ENCODE measurements at places on chromosomes 16 and 17.

DNA sequence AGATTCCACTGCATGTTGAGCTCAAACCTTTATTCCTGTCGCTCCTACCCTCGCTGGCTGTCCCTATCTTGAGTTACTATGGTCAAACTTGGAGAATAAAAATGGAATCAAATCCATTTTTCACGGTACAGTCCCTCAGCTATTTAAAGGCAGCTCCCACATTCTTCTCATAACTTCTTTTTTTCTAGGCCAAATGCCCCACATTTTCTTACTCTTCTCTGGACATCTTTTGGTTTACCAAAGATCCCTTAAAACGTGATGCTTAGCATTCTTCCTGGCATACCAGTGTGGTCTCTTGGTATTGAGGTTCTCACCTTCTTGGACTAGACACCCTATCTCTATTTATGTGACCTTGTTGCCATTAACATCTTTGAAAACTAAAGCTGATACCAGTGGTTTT lies 48.3 kb upstream of the MAF start:
- DNase-seq = no peak

- DNase-seq = no peak
These were observed 121.0 kb downstream of the ANKRD11 start for GRCh38 chr16:89369266-89369895.

DNA sequence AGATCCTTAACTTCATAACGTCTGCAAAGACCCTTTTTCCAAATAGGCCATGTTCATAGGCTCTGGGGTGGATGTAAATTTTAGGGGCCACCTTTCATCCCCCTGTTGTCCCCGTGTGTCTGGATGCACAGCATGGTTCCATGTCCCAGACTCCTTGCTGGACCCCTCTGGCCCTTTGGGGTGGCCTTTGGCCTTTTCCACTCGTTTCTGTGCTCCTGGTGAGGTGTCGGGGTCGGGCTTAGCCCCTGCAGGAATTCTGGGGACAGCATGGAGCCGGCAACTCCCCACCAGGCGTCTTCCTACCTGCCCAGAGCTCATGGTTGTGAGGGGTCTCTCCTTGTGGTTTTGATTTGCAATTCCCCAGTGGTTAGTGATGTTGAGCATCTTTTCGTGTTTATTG lies 183.5 kb downstream of the SEC14L1 start:
- DNase-seq = no peak

DNA sequence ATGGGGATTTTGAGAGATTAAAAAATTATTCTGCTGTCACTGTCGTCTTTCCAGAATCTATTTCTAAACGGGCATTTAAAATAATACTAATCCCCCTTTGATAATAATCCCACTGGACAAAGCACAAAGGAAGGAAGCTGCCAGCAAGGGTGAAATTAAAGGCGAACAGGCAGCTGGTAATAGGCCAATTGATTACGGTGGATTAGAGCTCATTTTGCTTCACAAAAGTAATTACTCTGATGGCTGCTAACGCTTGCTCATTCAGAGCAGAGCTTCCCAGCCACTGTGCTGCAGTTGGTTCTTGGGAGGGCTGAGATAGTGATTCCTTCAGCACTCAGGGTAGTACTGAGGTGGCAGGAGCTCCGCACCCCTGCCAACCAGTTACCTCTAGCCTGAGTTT lies 205.7 kb downstream of the SNX29 start:
- no peak for DNase-seq

- DNase-seq = no peak
These were observed at the start of gene CARD14 for GRCh38 chr17:80169784-80170500. TSS of gene CARD14 (plus strand) at chr17:80170030. CDS start at chr17:80181439, 11,409 bp downstream.

GRCh38 chr17:19904412-19904811 lies 36.7 kb upstream of the ULK2 start:
- DNase-seq = no peak

GRCh38 chr16:68236826-68237242 lies 907 bp upstream of the ESRP2 start:
- no peak for DNase-seq

- no peak for DNase-seq
These were observed 3.9 kb upstream of the HEXIM1 start for GRCh38 chr17:45144199-45145034.

GRCh38 chr16:4920826-4921225 lies 16.1 kb downstream of the PPL start:
- DNase-seq = no peak

GRCh38 chr16:3740934-3741333 lies 23.6 kb upstream of the TRAP1 start:
- DNase-seq = no peak

GRCh38 chr16:61858988-61859387 lies 177.2 kb downstream of the CDH8 start:
- DNase-seq = peak; percentile 42

GRCh38 chr16:18789850-18790706 lies at the start of gene RPS15A:
TSS of gene RPS15A (minus strand) at chr16:18790334. CDS start at chr16:18789113, 1,221 bp downstream.
- DNase-seq = peak; percentile 93

- peak; percentile 29 for DNase-seq
These were observed 12.7 kb downstream of the MRM3 start for GRCh38 chr17:794876-795275.

DNA sequence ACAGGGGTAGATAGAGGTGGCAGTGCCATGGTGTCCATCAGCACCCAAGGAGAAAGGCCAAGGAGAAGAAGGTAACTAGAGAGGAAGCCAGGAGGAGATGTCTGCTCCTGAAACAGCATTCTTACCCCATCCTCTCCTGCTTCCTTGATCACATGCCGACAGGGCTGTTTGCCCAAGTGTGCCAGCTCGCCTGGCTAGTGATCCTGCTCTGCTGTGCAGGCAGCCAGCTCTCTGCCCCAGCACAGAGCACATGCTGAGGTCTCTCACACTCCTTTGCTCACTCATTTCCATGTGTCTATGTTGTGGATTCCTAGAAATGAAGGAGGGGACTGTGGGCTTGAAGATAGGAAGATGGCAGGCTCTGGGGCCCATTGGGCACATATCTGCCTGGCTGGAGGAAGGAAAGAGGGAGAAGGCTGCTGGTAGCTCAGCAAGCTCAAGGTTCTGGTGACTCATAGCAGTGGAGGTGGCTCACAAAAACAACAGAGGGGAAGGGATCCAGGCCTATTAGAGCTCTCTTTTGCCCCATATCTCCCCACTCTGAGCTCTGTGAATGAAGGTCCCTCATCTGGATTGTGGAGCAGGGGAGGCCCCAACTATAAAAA lies 54.3 kb downstream of the NEUROD2 start:
- no peak for DNase-seq

- no peak for DNase-seq
These were observed 53.0 kb downstream of the SOCS3 start for GRCh38 chr17:78306913-78307312.

DNA sequence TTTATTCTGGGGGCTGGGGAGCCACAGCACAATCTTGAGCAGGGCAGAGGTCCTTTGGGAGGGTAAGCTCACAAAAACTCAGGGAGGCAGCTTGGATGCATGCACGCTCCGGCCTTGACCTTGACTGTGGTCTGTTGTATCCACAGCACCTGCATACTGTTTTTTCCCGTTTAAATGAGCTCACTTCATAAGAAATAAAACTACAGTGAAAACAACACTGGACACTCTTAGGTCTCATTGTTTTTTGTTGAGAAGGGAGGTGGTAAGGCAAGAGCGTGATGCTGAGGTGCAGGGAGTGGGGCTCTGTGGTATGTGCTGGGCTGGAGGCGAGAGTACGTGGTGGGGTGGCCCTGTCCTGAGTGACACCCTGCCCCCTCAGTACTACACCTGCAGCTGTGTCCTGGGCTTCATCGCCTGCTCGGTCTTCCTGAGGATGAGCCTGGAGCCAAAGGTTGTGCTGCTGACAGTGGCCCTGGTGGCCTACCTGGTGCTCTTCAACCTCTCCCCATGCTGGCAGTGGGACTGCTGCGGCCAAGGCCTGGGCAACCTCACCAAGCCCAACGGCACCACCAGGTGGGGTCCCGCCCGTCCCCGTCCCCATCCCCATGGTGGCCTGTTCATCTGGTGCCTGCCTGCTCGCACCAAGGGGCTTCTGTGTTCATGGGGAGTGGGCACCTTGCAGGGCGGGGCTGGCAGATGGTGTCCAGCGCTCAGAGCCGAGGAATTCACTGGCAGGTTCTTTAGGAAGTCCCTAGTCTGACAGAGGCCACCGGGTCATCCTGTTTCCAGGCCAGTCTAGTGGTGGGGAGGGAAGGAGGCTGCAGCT lies 44.2 kb downstream of the ADCY7 start:
- DNase-seq = no peak

GRCh38 chr16:8730335-8730915 lies 56.0 kb downstream of the ABAT start:
- DNase-seq = no peak

GRCh38 chr17:76547183-76547641 lies 7.4 kb downstream of the PRCD start:
- no peak for DNase-seq

DNA sequence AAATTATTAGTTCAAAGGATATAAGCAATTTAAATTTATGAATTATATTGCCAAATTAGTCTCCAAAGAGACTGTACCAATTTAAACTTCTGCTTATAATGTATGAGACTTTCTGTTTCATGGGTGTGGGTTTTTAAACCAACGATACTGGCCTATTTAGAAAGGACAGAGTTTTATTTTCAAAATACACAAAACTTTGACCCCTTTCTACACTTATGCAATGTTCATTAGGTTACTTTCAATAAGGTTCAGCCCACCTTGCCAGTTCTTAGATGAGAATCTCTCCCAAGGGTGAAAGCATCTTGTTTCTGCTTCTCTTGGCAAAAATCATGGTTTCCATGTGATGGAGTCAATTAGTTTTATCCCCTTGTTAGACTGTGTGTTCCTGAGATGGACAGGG lies 84.7 kb downstream of the MYO1D start:
- DNase-seq = no peak

- DNase-seq = no peak
These were observed 140.9 kb downstream of the SHISA9 start for GRCh38 chr16:13042291-13042685.

DNA sequence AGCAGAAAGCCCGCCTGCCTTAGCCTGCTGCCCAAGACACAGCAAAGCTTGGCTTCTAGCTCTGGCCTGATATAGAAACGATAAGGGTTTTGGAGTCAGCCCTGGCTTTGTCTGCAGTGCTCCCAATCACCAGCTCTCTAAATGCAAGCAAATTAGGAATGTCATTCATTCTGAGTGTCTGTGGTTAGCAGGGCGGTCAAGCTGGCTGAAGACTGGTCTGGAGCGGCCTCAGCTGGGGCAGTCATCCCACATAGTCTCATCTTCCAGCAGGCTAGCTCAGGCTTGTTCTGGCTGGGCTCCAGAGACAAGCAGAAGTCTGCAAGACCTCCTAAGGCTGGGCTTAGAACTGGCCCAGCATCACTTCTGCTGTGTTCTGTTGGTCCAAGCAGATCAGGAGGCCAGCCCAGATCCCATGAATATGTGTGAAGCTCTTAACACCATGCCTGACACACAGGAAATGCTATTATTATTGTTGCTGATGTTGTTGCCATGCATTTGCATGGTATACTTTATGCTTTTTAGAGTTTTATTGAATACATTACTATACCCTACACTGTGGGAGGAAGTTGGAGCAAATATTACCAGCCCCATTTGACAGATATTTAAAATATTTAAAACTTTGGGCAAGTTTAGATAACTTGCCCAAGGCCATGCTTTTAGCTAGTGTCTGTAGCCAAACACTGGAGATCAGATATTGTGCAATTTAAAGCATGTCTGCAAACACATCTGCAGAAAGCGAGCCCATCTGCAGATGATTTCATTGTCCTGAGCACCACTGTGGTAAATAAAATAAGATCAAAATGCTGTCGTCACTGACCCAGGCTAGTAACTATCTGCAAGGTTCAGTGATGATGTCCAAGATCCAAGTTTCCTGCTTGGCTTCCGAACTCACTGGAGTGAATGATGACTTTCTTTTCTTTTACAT lies 24.8 kb downstream of the TMC7 start:
- DNase-seq = no peak

DNA sequence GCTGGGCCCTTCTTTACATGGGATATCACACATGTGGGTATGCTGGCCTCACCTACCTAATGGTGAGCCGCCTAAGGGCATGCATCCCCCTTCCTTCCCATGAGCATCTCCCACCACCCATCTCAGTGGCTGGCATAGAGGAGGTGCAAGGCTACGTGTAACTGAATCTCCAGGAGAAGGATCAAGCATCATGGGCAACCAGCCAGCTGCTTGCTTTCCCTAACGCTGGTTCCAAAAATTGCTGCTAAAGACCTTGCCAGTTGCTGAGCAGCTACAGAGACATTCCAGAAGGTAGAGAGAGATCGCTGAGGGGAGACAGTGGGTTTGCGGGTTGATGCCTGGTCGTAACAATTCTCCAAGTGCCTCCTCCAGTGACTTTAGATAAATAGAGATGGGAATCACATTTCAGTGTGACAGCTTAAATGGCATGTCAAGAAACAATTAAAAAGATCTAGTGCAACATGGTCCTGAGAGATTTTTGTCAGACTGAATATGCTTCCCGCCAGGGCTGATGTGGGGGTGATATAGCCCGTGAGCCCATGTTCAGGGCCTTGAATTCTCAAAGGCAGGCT lies 378.4 kb upstream of the CDH5 start:
- DNase-seq = no peak

GRCh38 chr16:88478889-88479792 lies 26.1 kb downstream of the ZFPM1 start:
- DNase-seq = no peak

GRCh38 chr16:10896165-10896564 lies 19.2 kb downstream of the CIITA start:
- no peak for DNase-seq

DNA sequence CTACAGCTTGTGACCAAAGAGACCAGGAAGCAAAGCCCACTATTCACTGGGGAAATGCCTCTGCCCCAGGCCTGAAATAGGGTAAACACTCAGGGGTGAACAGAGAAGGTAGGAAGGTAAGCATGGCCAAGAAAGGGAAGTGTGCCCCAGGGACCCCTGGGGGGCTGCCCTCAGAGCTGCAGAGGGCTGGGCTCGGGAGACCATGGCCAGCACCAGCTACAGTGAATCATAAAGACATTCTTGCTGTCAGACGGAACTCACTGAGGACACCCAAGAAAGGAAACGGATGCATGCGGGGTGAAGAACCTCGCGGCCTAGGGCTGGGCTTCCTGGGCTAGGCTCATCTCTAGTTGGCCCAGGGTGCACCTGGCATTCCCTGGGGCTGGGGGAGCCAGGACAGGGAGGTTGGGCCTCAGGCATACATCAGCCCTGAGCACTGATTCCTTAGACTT lies 9.6 kb downstream of the HIC1 start:
- no peak for DNase-seq

DNA sequence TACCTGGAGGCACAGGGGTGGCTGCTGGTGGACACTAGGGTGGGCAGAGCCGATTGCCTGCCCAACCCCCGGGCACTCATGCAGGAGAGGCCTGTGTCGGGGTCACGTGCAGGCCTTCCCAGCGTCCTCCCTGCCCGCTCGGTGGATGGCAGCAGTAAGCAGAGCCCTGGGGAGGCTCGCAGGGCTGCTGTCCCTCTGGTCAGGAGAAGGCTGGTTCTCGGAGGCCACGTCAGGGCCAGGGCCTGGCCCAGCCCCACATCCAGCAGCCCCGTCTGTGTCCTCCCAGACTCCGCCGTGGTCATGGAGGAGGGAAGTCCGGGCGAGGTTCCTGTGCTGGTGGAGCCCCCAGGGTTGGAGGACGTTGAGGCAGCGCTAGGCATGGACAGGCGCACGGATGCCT lies 35.6 kb downstream of the TSC2 start:
- no peak for DNase-seq

Measured in fibroblast of skin of left biceps (primary cell).